ENCODE measurements at places on chromosomes 13 and 19.

DNA sequence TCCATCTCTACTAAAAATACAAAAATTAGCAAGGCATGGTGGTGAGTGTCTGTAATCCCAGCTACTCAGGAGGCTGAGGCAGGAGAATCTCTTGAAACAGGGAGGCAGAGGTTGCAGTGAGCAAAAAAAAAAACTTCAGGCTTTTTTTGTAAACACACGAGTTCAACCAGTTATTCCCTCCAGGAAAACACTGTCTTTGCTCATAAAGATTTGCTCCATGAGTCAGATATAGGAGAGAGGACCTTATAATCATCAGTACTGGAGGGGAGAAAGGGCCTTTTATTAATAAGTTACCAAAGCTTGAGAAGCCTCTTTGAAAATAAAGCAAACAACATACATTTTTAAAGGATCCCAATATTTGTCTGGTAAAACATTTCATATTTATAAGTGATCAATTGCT lies 110.7 kb downstream of the EFNB2 start:
- no peak for DNase-seq

GRCh38 chr13:99384468-99384867 lies 77.3 kb upstream of the GPR183 start:
- no peak for DNase-seq

DNA sequence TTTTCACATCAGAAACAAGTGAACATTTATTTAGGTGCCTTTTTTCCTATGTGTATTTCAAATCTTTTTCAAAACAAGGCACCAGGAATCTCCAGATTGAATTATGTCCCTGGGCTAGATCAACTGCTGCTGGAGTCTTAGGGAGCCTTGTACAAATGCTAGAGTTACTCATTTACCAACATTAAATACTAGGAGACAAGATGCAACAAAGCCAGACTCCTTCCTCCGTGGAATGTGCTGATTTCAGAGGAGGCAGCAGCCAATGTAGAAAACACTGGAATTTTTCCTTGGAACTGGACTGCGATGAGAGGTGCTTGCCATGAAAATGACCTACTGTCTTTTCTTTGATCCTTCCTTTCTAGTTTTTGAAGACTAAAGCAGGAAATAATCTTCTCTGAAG lies 1514.7 kb upstream of the MIR17HG start:
- DNase-seq: no peak

- DNase-seq: peak; percentile 91
These were observed 10.5 kb upstream of the TINCR start for GRCh38 chr19:5578097-5578846.

GRCh38 chr13:110957181-110957884 lies 42.5 kb upstream of the ANKRD10 start:
- DNase-seq: no peak

DNA sequence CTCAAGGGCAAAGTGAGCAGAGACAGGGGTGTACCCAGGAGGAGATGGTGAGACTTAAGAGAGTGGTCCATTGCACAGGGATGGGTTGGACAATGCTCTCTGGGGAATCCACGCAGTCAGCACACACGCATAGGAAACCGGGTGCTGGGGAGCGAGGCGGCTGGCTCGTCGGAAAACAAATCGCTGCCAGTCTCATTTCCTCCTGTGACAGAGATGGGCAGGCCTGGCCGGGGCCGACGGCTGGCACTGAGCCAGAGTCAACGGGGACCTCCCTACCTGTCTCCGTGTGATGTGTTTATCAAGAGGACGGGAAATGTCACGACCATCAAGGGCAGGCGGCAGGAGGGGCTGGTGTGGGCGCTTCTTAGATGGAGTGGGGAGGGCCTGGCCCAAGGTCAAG lies 27.3 kb downstream of the PTPRS start:
- DNase-seq: peak; percentile 46

- DNase-seq: no peak
These were observed 25.0 kb upstream of the OXGR1 start for GRCh38 chr13:97019236-97019635.

GRCh38 chr13:48568370-48569103 lies 35.7 kb upstream of the RCBTB2 start:
- no peak for DNase-seq

- DNase-seq: no peak
These were observed 9.1 kb upstream of the CDADC1 start for GRCh38 chr13:49238621-49239020.

DNA sequence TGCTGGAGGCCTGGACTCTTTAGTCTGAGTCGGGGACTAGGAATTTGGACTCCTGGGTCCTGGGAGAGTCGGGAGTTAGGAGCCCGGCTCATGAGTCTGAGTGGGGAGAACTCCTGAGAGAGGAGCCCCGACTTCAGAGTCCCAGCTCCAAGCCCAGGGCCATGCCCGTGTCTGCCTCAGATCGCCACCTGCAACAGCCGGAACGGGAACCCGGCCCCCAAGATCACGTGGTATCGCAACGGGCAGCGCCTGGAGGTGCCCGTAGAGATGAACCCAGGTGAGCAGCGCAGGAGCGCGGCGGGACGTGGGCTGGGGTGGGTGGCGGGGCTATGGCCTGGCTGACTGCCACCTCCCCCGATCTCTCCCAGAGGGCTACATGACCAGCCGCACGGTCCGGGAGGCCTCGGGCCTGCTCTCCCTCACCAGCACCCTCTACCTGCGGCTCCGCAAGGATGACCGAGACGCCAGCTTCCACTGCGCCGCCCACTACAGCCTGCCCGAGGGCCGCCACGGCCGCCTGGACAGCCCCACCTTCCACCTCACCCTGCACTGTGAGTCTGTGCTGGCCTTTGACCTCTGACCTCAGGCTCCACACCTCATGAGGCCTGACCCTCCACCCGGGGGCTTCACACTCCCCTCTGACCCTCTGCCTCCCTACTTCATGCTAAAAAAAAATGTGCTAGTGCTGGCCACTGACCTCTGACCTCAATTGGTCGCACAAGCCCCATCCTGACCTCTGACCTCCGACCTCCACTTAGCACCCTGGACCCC lies 4.4 kb downstream of the BCAM start:
- no peak for DNase-seq

GRCh38 chr13:95212983-95213850 lies 88.0 kb downstream of the ABCC4 start:
- no peak for DNase-seq

DNA sequence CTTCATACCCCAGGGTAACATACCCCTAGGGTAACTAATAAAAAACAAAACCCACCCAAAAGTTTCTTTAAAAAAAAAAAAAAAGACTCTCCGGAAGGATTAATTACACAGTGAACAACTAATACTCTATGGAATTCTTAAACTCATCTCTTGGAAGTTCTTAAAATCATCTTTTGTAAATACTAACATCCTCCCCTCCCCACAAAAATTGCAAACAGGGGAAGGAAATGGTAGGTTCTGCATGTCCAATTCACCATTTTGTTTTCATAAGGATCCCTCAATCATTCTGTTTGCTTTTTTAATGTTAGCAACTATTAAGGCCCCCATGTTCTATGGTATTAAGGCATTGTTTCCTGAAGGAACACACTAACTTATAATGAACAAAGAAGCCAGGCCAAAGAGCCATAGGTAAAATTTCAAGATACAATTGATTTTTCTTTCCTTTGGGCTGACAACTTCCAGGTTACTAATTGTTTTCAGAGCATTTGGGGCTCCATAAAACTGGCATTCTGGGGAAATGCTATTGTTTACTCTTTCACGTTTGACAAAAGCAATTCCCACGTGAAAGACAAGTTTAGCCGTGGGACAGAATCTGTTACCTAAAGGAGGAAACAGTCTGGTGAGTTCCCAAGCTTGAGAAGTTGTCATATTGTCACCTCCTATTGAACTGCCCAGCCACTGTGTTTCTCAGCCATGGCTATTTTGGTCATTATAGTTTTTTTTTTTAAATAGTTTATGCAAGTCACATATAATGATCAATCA lies 107.0 kb downstream of the FLT1 start:
- no peak for DNase-seq

Measured in mesothelial cell of epicardium (in vitro differentiated cells).